Activated CD4-positive, alpha-beta memory T cell treated with anti-CD3 and anti-CD28 coated beads for 36 hours (primary cell): ENCODE measurements at places on chromosomes 7 and 10. TPM values are rescaled to one million over a fixed set of nuclear protein-coding genes. Genes with fewer than 3 reads are reported as not detected.

GRCh38 chr10:42738679-42739078 lies 43.9 kb upstream of the BMS1 start:
- DNase-seq = no peak

Gene PRSS37
- not detected for total RNA-seq

Gene MUC3A
- total RNA-seq = 0.29 TPM

DNA sequence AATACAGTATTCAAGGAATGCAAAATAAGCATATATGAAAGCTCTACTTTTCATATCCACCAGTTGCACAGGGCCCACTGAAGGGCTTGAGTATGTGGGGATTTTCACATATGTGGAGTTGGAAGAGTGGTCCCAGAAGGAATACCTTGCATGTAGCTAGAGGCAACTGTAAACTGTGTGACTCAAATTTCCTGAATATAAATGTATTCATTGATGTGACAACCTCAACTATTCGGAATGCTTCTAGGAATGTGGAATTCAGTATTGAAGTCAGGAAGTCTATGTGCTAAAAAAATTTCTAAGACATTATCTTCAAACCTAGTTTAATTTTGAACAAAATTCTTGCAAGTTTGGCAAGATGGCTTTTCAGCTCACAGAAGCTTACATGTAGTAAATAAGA lies 695.5 kb upstream of the SEMA3D start:
- DNase-seq = no peak

- DNase-seq = no peak
These were observed 32.7 kb upstream of the STEAP4 start for GRCh38 chr7:88339195-88339922.
